ENCODE measurements at places on chromosomes 5 and 9. TPM values are rescaled to one million over a fixed set of nuclear protein-coding genes. Genes with fewer than 3 reads are reported as not detected.

GRCh38 chr9:123002754-123003153 is 30.7 kb upstream of the GPR21 start:
- DNase-seq, result no peak

Gene FAM81B
- not detected for total RNA-seq

Gene PCDHGA7
- 0.33 TPM for total RNA-seq

- no peak for DNase-seq
Measured at GRCh38 chr9:136527721-136528710, 17.8 kb downstream of the NOTCH1 start.

DNA sequence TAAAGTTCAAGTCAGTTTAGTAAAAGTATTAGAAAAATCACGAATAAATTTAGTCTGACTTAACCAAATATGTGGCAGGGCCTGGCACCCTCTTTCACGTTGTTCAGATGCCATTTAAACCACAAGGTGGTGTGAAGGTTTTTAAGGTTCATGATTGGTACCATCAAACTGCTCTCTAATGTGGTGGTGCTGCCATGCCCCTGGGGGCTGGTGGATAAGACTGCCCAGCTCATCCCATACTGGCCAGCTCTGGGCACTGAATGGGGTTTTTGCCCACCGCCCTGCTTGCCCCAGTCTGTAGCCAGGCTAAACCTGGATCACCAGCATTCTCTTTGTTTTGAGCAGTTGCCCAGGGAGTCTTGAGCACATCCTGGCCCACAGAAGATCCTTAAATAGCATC is 159.3 kb downstream of the GABBR2 start:
- no peak for DNase-seq

Gene TTC16
- total RNA-seq, result not detected
